ENCODE measurements at places on chromosomes 7 and 10.

DNA sequence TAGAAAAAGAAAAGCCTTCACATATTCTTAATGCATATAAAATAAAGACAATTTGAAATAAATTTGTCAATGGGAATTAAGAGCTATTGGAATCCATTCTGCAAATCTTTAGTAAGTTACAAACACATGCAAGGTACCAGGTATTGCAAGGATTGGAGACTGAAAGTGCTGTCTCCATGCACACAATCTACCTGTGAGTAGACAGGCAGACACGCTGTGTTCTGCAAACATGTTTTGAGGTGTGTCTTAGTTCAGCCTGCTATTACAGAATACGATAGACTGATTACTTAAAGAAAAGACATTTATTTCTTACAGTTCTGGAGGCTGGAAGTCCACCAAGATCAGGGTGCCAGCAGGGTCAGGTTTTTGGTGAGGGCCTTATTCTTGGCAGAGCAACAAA is 10.0 kb downstream of the NMT2 start:
- no peak for DNase-seq

DNA sequence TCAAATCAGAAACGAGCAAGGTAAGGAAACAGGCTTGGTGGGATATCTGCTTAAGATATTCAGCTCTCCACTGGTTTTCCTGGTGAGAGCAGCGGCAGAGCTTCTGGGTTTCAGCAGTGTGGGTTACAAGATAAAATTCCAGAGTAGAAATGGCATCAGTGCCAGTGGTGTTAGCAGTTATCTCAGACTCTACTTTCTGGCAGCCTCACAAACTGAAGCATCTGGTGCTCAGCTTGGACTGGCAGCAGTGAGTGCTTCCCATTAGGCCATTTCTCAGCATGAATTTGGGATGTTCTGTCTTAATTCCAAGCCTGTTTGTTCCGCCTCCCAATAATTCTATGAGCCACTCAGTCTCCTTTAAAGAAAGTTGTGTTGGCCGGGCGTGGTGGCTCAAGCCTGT is 6.9 kb upstream of the GSTO2 start:
- DNase-seq, result no peak

DNA sequence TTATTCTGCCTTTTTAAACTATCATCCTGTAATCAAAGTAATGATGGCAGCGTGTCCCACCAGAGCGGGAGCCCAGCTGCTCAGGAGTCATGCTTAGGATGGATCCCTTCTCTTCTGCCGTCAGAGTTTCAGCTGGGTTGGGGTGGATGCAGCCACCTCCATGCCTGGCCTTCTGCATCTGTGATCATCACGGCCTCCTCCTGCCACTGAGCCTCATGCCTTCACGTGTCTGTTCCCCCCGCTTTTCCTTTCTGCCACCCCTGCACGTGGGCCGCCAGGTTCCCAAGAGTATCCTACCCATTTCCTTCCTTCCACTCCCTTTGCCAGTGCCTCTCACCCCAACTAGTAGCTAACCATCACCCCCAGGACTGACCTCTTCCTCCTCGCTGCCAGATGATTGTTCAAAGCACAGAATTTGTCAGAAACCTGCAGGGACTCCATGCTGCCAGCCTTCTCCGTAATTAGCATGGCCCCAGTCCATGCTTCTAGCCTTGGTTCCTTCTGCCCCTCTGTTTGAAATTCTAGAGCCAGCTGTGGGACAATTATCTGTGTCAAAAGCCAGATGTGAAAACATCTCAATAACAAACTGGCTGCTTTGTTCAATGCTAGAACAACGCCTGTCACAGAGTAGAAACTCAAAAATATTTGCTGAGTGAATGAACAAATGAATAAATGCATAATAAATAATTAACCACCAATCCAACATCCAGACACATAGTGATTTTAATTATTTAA is 151.7 kb downstream of the EGFR start:
- no peak for DNase-seq

DNA sequence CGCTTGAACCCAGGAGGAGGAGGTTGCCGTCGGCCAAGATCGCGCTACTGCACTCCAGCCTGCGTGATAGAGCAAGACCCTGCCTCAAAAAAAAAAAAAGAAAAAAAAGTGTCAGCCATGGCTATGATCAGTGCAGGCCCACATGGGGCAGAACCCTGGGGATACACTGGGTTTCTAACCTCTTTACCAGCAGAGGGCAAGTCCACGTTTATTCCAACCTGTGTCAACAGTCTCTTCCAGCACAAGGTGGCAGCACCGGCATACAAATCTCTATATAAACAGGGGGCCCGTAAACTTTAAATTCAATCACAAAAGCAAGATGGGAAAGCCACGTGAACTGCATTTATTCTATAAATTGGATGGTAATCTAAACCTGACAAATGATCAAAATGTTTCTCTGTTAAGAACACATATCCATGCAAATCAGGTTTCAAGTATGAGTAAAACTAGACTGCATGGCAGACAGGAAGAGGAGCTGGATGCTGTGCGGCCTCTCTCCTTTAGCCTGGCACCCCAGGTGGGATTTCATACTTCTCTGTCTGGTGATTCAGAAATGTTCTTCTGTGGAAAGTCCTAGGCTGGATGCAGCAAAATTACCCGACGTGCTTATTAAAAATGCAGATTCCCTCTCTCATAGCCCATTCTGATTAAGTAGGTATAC is 60.0 kb upstream of the STEAP1B start:
- DNase-seq, result peak; percentile 86

GRCh38 chr10:131875501-131875900 is 25.3 kb upstream of the PPP2R2D start:
- no peak for DNase-seq

Measured in IMR-90 (cell line).